Foreskin fibroblast (primary cell): ENCODE measurements at places on chromosomes 1 and 21.

DNA sequence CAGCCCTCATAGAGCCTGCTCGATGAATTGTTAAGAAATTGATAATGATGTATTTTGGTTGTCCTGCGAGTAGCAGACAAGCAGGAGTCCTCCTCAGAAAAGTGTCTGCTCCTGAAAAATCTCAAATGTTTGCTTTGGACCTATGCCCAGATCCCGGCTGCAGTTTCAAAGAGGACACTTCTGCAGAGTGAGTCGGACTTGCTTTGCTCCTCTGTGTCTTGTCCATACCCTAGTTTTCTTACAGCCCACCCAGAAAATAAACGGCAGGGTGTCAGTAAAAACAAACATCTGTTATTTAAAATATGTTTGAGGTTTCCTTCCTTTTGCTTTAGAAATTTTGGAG, 2.8 kb downstream of the S100A10 start:
- peak; percentile 89 for DNase-seq

DNA sequence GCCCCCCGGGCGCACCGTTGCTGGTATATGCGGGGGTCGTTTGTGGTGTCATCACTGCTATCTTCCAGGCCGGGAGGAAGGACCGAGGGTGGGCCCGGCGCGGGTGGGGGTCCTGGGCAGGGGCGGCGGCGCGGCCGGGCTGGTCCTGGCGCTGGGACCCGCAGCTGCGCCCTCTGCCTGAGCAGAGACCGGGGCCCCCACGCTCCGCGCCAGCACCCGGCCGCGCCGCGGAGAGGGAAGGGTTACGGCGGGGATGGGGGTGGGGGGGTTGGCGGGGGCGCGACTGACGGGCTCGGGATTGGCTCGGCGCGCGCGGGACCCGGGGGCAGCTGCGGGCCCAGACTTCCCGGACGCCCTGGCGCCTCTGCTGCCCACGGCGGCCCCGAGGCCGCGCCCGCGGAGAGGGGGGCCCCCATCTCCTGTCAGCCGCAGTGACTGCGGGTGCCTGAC, 13.8 kb upstream of the SAMD11 start:
- no peak for DNase-seq

- no peak for DNase-seq
Measured at GRCh38 chr21:37717534-37717933, 198.7 kb downstream of the KCNJ6 start.

DNA sequence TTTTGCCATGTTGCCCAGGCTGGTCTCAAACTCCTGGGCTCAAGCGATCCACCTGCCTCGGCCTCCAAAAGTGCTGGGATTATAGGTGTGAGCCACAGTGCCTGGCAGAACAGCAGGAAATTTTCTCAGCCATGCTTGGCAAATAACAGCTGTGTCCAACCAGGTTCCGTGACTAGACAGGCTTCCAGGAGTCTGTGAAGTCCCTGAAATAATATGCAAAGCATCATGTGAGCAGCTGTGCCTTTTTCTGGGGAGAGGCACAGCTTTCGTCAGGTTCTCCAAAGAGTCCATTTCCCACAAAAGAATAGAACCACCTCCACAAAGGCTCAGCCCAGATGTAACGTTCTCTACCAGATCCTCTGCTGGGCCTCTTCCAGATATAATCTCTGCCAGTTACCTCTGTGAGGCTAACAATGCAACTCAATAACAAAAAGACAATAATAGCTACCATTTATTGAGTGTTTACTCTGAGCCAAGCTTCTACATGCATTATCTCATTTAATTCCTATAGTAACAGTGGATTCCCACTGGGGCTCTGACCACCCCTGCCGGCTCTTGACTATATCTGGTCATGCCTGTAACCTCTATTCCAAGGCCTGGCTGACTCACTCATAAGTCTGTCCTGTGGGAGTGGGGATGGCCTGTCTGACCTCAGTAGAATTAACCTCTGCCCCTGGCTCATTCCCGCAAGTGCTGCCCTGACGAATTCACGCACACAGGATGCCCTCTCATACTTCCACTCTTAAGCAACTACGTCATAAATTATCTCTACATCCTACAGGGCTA, 4.0 kb upstream of the NKAIN1 start:
- no peak for DNase-seq

GRCh38 chr1:59383963-59384362, 87.1 kb downstream of the FGGY start:
- peak; percentile 56 for DNase-seq

DNA sequence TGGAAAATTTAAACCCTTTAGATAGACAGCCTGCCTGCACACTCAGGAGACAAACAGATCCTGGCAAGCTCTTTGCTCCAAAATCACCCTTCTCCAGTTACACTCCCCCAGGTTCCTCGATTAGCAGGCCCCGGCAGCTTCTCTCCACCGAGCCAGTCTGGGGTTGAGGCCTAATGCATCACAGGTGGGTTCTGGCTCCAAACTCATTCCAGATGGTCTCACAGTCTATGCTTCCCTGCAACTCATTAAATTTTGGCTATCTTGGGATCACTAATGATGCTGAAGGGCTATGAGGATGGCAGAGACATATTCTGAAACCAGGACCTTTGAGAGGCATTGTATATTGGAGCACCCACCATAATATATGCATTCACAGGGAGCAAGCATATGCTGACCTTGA, 559.8 kb upstream of the USP24 start:
- peak; percentile 30 for DNase-seq

DNA sequence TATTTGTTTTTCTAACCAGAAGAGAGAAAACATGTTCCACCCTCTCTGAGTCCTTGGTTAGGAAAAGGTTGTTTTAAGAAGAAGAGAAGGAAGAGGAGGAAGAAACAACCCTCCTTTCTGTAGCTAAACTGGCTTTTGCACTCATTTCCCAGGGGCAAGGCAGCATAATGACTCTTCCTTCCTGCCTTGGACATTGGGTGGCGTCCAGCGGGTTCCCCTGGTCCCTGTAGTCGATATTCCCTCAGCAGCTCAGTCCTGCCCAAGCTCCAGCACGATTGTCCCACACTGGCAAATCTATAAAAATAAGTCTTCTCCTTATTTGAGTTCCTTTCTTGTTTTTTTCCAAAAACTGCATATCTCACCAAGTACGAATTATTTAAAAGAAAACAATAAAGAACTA, 81.2 kb downstream of the TEX35 start:
- no peak for DNase-seq

DNA sequence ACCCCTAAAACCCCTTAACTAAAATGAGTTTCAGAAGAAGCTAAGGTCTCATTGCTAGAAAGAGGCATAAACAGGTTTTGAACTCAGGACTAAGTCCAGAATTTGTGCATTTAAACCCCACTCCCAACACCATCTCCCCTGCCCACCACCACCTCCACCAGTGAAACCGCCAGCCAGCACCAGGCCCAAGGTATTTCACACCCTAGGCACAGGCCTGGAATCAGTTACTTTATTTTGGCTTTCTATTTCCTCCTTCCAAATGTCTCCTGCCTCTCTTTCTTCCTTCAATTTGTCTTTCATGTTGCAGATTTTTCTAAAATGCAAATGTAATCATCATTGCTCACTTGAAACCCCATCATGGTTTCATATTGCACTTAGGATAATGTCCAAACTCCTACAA, 1.9 kb upstream of the IPO13 start:
- no peak for DNase-seq

- DNase-seq = peak; percentile 61
Measured at GRCh38 chr1:67534627-67535065, 104.4 kb upstream of the SERBP1 start.

DNA sequence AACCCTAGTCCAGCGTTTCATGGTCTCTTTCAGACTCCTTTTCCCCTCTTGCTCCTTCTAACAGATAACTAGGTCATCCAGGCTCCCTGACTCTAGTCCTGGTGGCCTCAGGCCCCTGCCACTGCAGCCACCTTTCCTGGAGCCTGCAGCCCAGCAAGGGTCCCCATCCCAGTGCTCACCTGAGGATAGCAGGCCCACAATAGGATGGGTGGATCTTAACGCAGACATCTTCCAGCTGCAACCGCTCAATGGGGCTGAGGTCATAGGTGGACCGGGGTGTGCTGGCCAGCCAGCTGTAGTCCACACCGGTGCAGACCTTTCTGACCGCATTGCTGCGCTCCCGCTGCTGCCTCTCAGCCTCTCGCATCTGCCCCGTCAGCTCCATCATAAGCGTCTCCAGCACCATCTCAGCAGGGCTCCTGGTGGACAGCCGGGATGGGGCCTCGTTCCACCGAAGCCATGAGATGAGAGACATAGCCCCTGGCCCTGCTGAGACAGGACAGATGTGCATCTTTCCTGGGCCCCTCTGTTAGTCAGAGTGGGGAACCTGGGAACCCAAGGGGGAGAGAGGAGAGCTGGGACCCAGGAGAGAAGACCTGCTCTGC, 10.9 kb downstream of the RD3 start:
- DNase-seq = no peak

DNA sequence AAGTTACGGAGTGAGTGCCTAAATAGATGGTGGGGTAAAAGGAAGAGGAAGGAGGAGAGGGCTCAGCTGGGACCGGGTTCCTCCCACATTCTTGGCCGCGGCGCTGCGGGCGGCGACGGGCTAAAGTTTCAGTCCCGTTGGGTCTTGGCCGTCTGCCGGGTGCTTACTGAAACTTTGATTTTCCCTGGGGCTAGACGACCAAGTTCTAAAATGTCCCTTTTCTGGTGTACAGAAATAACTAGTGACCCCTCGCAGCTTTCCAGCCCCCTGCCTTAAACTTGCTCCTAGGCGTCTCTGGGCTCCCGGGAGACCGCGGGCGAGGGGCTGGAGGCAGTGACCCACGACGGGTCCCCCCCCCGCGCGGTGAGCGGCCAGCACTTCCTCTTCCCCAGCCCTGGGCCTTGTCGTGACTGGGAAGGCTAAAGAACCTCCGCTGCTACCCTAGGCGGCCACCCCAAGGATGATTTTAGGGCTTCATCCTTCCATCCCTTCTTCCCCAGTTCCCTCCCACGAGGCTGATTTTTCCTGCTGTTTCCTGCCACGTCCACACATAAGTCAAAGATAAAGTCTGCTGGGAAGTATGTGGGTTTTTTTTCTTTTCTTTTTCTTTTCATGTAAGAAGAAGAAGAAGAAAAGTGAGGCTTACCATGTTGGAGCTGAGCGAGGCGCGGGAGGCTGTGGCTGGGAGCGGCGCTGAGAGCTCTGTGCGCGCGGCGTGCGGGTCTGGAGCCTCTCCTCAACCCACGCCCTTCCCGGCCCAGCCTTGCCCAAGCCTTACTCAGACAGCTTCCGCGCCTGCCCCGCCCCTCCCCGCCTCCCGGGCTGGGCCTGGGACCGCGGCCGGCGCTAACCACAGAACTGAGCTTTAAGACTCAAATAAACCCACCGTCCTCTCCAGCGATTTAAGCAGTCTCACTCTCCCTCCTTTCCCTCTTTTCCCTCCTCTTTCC, at the start of gene S100A11:
Gene S100A11 (minus strand): TSS at position 738 of the 950 bp plus-strand sequence. CDS start 89 bp downstream, at position 649.
- peak; percentile 84 for DNase-seq

DNA sequence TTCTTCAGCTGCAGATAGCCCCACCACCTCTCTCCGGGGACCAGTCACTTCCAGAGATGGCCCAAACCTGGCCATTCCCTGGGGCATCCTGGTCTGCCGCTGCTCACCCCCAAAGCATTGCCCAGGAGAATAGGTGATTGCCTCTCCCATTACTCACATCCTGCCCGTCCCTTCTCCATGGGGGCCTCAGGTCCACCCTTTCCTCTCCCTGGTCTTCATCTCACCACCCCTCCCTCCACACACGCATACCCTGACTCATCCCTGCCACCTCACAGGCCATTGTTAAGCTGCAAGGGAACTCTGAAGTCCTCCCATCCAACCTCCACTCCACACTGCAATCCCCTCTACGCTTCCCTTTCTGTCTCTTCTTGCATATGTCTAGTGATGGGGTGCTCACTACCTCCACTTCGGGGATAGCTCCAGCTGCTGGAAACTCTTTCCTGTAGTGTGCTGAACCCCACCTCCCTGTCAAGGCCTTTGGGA, at the start of gene PLEKHG5:
Gene PLEKHG5 (minus strand): TSS at position 188 of the 483 bp plus-strand sequence. CDS start 14,096 bp downstream, outside the sequence.
- DNase-seq = peak; percentile 36

GRCh38 chr1:11617314-11617713, 36.9 kb downstream of the FBXO2 start:
- DNase-seq = no peak

GRCh38 chr1:232416026-232416568, 213.8 kb downstream of the SIPA1L2 start:
- no peak for DNase-seq

DNA sequence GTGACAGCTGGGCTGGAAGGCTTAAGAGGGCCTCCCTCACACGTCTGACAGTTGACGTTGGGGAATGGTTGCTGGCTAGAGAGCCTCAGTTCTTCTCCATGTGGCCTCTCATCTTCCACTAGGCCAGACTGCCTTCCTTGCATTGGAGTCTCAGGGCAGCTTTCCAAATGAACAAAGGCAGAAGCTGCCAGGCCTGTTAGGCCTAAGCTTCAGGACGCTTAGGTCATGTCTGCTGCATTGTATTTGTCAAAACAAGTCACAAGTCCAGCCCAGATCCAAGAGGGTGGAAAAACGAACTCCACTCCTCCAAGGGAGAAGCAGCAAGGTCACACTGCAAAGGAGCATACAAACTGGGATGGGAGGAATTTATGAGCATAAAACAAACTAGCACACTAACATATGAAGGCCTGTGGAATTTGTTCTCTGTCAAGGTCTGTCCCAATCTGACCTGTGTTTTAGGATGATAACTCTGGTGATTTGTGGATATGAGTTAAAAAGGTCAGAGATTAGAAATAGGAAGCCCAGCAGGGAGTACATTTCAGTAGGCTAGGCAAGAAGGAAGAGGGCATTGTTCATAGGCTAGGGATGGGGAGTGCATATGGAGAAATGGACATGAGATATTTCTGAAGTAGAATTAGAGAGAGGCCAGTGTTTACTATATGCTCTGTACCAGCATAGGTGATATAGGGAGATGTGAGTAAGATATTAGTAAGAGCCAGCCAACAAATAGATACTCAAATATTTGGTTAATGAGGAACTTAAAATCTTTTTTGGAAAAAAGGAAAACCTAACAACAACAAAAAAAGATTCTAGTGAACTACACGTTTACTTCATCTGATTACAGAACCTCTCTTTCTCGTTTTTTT, 29.1 kb upstream of the CNN3 start:
- no peak for DNase-seq

- DNase-seq = no peak
Measured at GRCh38 chr1:117014209-117014608, 12.6 kb downstream of the CD101 start.

GRCh38 chr1:110119843-110120242, 7.6 kb downstream of the UBL4B start:
- DNase-seq = no peak

GRCh38 chr21:39084073-39084472, 99.2 kb downstream of the PSMG1 start:
- DNase-seq = no peak

DNA sequence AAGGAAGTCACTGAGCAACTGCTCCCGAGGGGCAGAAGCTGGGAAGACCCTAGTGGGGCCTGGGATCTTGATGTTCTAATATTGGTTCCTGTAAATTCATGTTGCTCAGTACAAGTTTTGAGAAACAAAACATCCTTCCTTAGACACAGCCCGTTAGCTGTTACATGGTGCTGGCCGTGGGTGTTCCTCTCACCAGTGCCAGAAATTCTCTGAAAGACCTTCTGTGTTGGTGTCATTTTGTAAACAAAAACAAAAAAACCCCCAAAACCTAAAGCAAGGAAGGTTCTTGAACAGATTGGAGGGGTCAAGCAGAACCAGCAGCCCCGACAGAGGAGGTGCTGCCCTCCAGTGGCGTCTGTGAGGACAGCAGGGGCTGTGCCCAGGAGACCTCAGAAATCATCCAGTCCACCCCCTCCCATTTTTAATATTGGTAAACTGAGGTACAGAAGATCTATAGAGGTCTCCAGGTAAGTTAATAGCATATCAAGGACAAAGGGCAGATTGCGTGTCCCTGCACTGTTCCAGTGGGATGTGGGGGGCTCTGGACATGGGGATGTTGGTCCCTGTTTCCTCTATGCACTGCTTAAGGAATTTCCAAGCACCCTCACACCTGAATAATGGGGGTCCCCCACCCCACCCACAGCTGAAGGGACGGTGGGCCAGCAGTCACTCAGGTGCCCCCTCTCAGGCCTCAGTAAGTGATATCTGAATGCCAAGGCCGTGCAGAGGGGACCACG, 38.2 kb downstream of the SLC2A7 start:
- DNase-seq = peak; percentile 71
